Nephron progenitor cell (in vitro differentiated cells): ENCODE measurements at places on chromosomes 3 and 15.

DNA sequence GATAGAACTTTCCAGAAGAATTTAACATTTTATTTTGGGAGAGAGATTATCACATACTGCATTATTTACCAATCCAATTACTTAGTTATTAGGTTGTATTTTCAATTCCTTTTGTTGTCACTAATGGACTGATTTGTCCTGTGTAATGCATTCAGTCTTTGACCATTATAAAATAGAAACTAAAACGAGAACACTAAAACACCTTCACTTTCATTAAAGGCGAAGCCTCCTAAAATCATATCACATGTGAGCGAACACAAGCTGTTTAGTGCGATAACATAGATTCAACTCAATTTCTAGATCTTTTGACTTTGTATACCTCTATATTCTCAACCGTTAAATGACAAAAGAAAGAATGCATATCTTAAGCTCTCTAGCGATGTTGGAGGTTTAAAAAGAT, 253.4 kb downstream of the VGLL3 start:
- DNase-seq = no peak

DNA sequence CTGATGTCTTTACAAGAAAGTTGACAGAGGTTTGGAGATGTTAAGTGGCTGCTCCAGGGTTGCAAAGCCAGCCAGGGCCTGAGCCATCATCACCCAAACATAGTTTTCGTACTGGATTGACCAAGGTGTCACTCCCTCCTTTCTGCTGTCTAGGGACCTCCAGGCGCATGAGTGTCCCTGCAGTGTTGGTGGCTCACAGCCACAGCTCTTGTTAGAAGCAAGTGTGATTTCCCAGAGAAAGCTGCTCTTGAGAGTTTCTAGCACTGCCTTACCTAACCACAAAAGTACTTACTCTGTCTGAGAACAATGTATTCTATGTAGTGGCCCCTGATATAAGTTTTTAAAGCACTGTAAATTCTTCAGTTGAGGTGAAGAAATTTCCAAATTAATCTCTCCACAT, 144.1 kb downstream of the SOX2 start:
- no peak for DNase-seq

GRCh38 chr3:12884790-12885582, 43.6 kb upstream of the RPL32 start:
- no peak for DNase-seq

- DNase-seq = no peak
Observed at GRCh38 chr3:154060238-154061000, 60.8 kb upstream of the ARHGEF26 start.

GRCh38 chr15:78574944-78575343, 9.6 kb downstream of the CHRNA5 start:
- no peak for DNase-seq

- DNase-seq = no peak
Observed at GRCh38 chr3:197511130-197511529, 44.6 kb downstream of the BDH1 start.

- DNase-seq = no peak
Observed at GRCh38 chr3:9679476-9680080, 24.1 kb upstream of the CPNE9 start.
